Activated CD8-positive, alpha-beta T cell treated with anti-CD3 and anti-CD28 coated beads for 36 hours (primary cell): ENCODE measurements at places on chromosomes 16 and 17.

- peak; percentile 6 for DNase-seq
- no peaks in the 10 kb centered on the region for H3K27me3 ChIP-seq
- no peaks in the 10 kb centered on the region for H3K36me3 ChIP-seq
- peak overlapping the region; percentile 28 for H3K4me3 ChIP-seq
- H3K4me1 ChIP-seq = peaks cover 22% of the 10 kb centered on the region
Observed at GRCh38 chr16:12677502-12677901, 126.2 kb downstream of the CPPED1 start.

- H3K36me3 ChIP-seq = no peaks in the 10 kb centered on the region
- H3K4me3 ChIP-seq = no peak overlapping the region
- H3K4me1 ChIP-seq = no peaks in the 10 kb centered on the region
- no peak overlapping the region for H3K27ac ChIP-seq
Observed at GRCh38 chr17:46894476-46895151, 28.3 kb upstream of the GOSR2 start.

GRCh38 chr17:59396134-59396826, 64.8 kb downstream of the YPEL2 start:
- H3K27me3 ChIP-seq = no peaks in the 10 kb centered on the region
- DNase-seq = no peak
- no peak overlapping the region for H3K4me3 ChIP-seq
- no peak overlapping the region for H3K27ac ChIP-seq
- peaks cover 7% of the 10 kb centered on the region for H3K4me1 ChIP-seq

DNA sequence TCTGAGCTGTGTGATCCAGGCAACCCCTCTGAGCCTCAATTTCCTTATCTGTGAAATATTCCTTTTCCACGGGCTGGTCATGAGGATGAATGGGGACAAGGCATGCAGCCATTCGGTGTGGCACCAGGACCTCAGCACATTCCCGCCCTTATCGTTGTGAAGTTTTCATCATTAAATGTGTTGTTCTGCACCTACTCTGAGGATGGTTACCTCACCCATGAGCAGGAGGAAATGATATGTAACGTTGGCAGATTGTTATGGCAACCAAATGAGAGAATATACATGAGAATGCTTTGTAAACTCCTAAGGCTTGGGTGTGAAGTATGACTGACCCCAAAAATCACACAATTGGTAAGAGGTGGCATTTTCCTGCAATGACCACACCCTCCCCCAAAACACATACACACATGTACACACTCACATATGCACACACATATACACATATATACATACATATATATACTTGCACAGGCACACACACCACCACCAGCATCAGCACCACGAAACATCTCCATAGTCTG, 39.5 kb downstream of the SMARCE1 start:
- H3K4me1 ChIP-seq = peaks cover 95% of the 10 kb centered on the region
- H3K27me3 ChIP-seq = no peaks in the 10 kb centered on the region
- peak overlapping the region; percentile 26 for H3K4me3 ChIP-seq
- H3K36me3 ChIP-seq = no peaks in the 10 kb centered on the region
- peak overlapping the region; percentile 81 for H3K27ac ChIP-seq

GRCh38 chr16:47617732-47618131, 156.6 kb downstream of the PHKB start:
- H3K4me3 ChIP-seq = no peak overlapping the region
- no peak overlapping the region for H3K27ac ChIP-seq
- no peaks in the 10 kb centered on the region for H3K4me1 ChIP-seq
- peaks cover 9% of the 10 kb centered on the region for H3K36me3 ChIP-seq

DNA sequence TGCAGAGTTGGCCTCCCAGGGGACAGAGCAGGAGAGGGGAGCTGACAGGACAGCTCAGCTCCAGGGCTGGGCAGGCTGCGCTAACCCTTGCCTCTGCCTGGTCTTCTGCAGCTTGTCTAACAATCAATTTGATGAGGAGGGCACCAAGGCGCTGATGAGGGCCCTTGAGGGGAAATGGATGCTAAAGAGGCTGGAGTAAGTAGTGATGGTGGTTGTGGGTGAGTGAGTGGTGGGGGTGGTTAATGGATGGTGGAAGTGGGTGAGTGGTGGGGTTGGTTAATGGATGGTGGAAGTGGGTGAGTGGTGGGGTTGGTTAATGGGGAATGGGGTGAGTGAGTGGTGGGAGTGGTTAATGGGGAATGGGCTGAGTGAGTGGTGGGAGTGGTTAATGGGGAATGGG, 22.0 kb upstream of the CPNE2 start:
- DNase-seq = no peak
- no peaks in the 10 kb centered on the region for H3K27me3 ChIP-seq
- H3K4me1 ChIP-seq = peaks cover 33% of the 10 kb centered on the region
- H3K27ac ChIP-seq = peak overlapping the region; percentile 62
- H3K36me3 ChIP-seq = peaks cover 47% of the 10 kb centered on the region
- H3K4me3 ChIP-seq = no peak overlapping the region

GRCh38 chr16:87173294-87173893, 143.8 kb downstream of the C16orf95 start:
- no peak overlapping the region for H3K27ac ChIP-seq
- H3K27me3 ChIP-seq = peaks cover 7% of the 10 kb centered on the region
- H3K36me3 ChIP-seq = no peaks in the 10 kb centered on the region
- H3K4me3 ChIP-seq = no peak overlapping the region
- H3K4me1 ChIP-seq = no peaks in the 10 kb centered on the region
- no peak for DNase-seq

DNA sequence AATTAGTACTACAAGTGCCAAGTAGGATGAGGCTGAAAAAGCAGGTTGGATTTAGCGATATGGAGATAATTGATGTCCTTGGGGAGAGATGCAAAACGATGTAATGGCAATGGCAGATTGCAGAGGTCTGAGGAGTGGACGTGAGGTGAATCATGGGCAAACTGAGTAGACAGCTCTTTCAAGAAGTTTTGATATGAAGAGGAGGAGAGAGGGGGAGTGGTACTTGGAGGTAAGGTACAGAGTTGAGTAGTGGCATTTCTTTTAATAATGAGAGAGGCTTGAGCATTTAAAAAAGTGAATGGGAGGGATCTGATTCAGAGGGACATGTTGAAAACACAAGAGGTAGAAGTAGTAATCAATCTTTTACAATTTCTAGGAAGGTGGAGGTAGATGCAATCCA, 17.7 kb upstream of the VPS4A start:
- peaks cover 5% of the 10 kb centered on the region for H3K4me1 ChIP-seq
- H3K27ac ChIP-seq = peak overlapping the region; percentile 40
- no peak overlapping the region for H3K4me3 ChIP-seq
- DNase-seq = no peak

DNA sequence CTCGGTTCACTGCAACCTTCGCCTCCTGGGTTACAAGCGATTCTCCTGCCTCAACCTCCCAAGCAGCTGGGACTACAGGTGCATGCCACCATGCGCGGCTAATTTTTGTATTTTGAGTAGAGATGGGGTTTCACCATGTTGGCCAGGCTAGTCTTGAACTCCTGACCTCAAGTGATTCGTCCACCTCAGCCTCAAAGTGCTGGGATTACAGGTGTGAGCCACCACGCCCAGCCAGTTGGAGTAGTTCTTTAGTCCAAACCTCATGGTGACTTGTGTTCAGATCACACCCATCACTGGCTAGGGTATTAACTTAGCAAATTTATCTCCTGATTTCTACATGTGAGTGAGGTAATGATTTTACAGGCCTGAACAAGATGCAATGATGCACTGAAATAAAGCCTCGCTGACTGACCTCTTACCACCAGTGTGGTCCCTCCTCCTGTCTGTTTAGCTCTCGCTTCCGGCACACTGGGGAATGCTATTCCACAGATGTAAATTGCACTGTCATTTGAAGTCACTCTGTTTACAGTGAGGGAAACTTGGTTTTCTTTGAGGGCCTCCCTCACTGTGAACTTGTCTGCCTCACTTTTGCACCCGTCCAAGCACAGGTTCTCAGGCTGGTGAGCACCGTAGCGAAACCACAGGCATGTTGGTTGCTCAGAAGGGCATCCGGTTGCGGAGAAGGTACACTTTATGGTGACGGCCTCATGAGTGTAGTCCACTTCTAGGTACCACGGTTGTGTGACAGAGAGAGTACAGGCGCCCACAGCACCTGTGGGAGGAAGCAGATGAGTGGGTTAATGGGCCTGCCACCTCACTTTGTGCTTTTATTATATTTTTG, 5.5 kb downstream of the IGSF6 start:
- H3K27ac ChIP-seq = peak overlapping the region; percentile 93
- peak; percentile 93 for DNase-seq
- peak overlapping the region; percentile 61 for H3K4me3 ChIP-seq
- peaks cover 3% of the 10 kb centered on the region for H3K36me3 ChIP-seq
- no peaks in the 10 kb centered on the region for H3K27me3 ChIP-seq
- peaks cover 52% of the 10 kb centered on the region for H3K4me1 ChIP-seq

GRCh38 chr16:57131351-57131970, 39.1 kb downstream of the CPNE2 start:
- peaks cover 91% of the 10 kb centered on the region for H3K4me1 ChIP-seq
- H3K4me3 ChIP-seq = peak overlapping the region; percentile 72
- peak overlapping the region; percentile 91 for H3K27ac ChIP-seq

- peaks cover 3% of the 10 kb centered on the region for H3K27me3 ChIP-seq
- no peaks in the 10 kb centered on the region for H3K36me3 ChIP-seq
- no peak for DNase-seq
- H3K4me1 ChIP-seq = no peaks in the 10 kb centered on the region
- H3K4me3 ChIP-seq = no peak overlapping the region
- no peak overlapping the region for H3K27ac ChIP-seq
Observed at GRCh38 chr16:80006241-80007215, 406.0 kb upstream of the MAF start.

GRCh38 chr17:70119983-70120382, 45.0 kb downstream of the KCNJ16 start:
- H3K4me1 ChIP-seq = no peaks in the 10 kb centered on the region
- H3K36me3 ChIP-seq = no peaks in the 10 kb centered on the region
- peaks cover 1% of the 10 kb centered on the region for H3K27me3 ChIP-seq
- H3K4me3 ChIP-seq = no peak overlapping the region
- H3K27ac ChIP-seq = no peak overlapping the region

GRCh38 chr16:50280932-50281331, 14.6 kb downstream of the ADCY7 start:
- DNase-seq = no peak
- H3K4me1 ChIP-seq = peaks cover 93% of the 10 kb centered on the region
- peaks cover 37% of the 10 kb centered on the region for H3K36me3 ChIP-seq
- peak overlapping the region; percentile 29 for H3K4me3 ChIP-seq

- H3K4me1 ChIP-seq = no peaks in the 10 kb centered on the region
- H3K36me3 ChIP-seq = no peaks in the 10 kb centered on the region
- DNase-seq = no peak
- no peak overlapping the region for H3K27ac ChIP-seq
- H3K4me3 ChIP-seq = no peak overlapping the region
- peaks cover 4% of the 10 kb centered on the region for H3K27me3 ChIP-seq
Observed at GRCh38 chr17:38541281-38541680, 64.5 kb downstream of the SRCIN1 start.

- H3K4me1 ChIP-seq = peaks cover 8% of the 10 kb centered on the region
- no peaks in the 10 kb centered on the region for H3K36me3 ChIP-seq
- H3K4me3 ChIP-seq = no peak overlapping the region
- no peaks in the 10 kb centered on the region for H3K27me3 ChIP-seq
- DNase-seq = no peak
Observed at GRCh38 chr16:4522051-4522581, 16.5 kb downstream of the CDIP1 start.

- no peak overlapping the region for H3K4me3 ChIP-seq
- no peaks in the 10 kb centered on the region for H3K36me3 ChIP-seq
- DNase-seq = no peak
- H3K4me1 ChIP-seq = no peaks in the 10 kb centered on the region
Observed at GRCh38 chr17:74132354-74132753, 71.1 kb upstream of the RPL38 start.

- no peak for DNase-seq
- H3K27ac ChIP-seq = no peak overlapping the region
- H3K4me3 ChIP-seq = no peak overlapping the region
- no peaks in the 10 kb centered on the region for H3K27me3 ChIP-seq
- H3K4me1 ChIP-seq = no peaks in the 10 kb centered on the region
- H3K36me3 ChIP-seq = no peaks in the 10 kb centered on the region
Observed at GRCh38 chr16:83552228-83552627, 255.6 kb upstream of the HSBP1 start.

- no peak overlapping the region for H3K4me3 ChIP-seq
- no peaks in the 10 kb centered on the region for H3K27me3 ChIP-seq
- H3K4me1 ChIP-seq = no peaks in the 10 kb centered on the region
- no peak overlapping the region for H3K27ac ChIP-seq
Observed at GRCh38 chr16:59567496-59567895, 833.4 kb upstream of the GOT2 start.

GRCh38 chr17:58352596-58353388, 791 bp upstream of the SUPT4H1 start:
- H3K27me3 ChIP-seq = no peaks in the 10 kb centered on the region
- peaks cover 37% of the 10 kb centered on the region for H3K4me1 ChIP-seq
- H3K36me3 ChIP-seq = peaks cover 45% of the 10 kb centered on the region
- DNase-seq = peak; percentile 60
- peak overlapping the region; percentile 97 for H3K4me3 ChIP-seq
- H3K27ac ChIP-seq = peak overlapping the region; percentile 95

DNA sequence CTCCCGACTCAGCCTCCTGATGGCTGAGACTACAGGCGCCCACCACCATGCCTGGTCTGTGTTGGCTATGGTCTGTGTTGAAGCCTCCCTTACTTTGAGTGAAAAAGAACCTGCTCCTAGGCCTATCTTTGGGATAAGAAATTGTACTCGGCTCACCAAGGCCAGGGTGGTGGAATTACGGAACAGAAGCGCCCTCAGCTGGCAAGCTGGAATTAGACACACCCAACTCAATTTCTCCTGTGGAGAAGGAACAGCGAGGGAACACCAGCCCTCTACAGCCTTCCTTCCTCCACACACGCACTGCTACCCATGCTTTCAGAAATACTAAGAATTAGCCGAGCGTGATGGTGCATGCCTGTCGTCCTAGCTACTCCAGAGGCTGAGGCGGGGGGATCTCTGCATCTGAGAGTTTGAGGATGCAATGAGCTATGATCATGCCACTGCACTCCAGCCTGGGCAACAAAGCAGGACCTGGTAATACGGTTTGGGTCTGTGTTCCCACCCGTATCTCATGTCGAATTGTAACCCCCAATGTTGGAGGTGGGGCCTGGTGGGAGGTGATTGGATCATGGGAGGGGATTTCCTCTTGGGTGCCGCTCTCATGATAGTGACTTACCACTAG, 40.1 kb upstream of the RBBP6 start:
- no peaks in the 10 kb centered on the region for H3K4me1 ChIP-seq
- peak; percentile 35 for DNase-seq
- H3K27ac ChIP-seq = no peak overlapping the region
- H3K27me3 ChIP-seq = peaks cover 6% of the 10 kb centered on the region
